ENCODE measurements at places on chromosomes 11 and 22.

DNA sequence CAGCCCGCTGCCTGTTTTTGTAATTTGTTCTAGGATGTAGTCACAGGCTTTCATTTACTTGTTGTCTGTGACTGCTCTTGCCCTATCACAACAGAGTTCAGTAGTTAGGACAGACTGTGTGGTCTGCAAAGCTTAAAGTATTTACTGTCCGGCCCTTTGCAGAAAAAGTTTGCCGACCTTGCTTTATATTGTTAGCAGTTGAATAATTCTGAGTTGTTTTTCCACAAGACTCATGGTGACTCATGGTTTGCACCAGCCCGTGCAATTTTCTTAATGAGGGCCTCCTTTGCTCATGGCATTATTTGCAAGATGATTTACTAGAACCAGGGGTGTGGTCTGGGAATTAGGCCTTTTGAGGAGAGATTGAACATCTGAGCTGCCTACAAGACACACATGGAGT is 110.6 kb downstream of the SCN3B start:
- no peak for DNase-seq

DNA sequence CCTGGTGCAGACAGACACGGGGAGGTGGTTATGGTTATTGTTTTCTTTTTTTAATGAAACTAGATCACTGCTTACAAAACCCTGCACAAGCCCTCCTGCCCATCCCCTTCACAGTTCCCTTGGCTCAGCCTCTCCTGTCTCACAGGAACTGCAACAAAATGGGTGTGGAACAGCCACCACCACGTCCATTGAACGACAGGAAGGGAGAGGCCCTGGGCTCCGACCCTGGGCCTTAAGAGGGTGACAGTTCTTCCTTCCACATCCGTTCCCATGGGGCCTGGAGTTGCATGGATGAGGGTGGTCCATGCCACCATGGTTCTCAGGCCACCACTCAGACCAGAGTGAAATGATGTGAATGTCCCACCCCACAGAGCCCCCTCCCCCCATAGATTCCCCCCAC is 15.7 kb downstream of the PRPF19 start:
- DNase-seq, result no peak

- DNase-seq, result no peak
Measured at GRCh38 chr22:45058622-45058912, 48.8 kb upstream of the PHF21B start.

- DNase-seq, result no peak
Measured at GRCh38 chr11:14254533-14255237, 104.3 kb downstream of the RRAS2 start.

DNA sequence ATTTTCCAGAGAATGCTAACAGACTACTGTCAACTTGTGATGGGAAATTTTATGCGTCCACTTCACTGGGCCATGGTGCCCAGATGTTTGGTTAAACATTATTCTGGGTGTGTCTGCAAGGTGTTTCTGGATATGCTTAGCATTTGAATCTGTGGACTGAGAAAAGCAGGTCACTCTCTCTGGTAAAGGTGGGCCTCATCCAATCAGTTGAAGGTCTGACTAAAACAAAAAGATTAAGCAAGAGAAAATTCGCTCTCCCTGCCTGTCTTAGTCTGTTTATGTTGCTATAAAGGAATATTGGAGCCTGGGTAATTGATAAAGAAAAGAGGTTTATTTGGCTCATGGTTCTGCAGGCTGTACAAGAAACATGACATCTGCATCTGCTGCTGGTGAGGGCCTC is 32.1 kb upstream of the CD81 start:
- no peak for DNase-seq

GRCh38 chr11:104870910-104871309 is 27.4 kb downstream of the CASP12 start:
- no peak for DNase-seq

- no peak for DNase-seq
Measured at GRCh38 chr22:46674906-46675305, 54.7 kb downstream of the GRAMD4 start.

DNA sequence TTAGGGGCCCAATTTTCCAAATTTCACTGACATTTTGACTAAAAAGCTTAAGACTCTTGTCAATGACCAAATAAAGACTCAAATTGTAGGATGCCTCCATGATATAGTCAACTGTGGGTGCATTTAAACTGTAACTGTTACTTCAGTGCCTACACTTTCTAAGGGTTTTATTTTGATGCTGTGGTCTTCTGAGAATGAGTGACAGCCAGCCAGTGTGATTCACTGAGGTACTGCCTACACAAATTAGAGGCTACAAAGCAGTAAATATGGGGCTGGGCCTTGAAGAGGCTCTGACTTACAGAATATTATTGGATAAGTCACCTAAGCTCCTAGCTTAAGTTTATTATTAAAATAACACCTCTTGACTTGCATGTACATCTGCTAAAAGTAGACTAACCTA is 210.6 kb downstream of the SWAP70 start:
- no peak for DNase-seq

- no peak for DNase-seq
Measured at GRCh38 chr11:77450227-77450626, 23.7 kb downstream of the PAK1 start.

DNA sequence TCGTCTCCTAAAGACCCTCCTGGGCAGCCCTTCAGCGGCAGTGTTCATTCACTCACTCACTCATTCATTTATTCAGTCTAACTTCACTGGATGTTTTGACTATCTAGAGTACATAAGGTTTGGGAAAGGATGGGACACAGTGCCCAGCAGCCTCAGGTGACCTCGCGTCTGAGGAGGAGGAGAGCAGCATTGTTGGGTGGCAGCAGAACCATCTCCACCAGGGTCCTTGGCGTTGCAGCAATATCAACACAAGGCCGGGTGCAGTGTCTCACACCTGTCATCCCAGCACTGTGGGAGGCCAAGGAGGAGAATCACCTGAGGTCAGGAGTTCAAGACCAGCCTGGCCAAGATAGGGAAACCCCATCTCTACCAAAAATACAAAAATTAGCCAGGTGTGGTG is 408.0 kb downstream of the BRD1 start:
- no peak for DNase-seq

- DNase-seq, result no peak
Measured at GRCh38 chr11:83816572-83817187, 530.5 kb upstream of the CCDC90B start.

DNA sequence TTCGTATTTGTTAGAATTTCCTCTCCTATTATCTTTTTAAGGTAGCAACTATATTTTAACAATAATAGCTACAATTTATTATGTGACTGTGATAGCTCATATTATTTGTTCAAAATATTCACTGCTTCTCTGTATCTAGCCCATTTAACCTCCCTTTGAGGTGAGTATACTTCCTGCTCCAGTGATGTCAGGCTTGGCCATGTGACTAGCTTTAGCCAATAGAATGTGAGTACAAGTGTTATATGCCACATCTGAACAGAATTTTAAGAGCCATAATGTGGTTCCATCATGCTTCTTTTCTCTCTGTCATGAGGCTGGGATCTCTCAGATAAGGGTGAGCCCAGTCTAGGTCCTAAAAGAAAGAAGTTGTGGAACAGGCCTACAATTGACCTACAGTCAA is 217.6 kb downstream of the TTC28 start:
- DNase-seq, result no peak

- DNase-seq, result no peak
Measured at GRCh38 chr22:20748731-20749428, 25.0 kb upstream of the SERPIND1 start.

DNA sequence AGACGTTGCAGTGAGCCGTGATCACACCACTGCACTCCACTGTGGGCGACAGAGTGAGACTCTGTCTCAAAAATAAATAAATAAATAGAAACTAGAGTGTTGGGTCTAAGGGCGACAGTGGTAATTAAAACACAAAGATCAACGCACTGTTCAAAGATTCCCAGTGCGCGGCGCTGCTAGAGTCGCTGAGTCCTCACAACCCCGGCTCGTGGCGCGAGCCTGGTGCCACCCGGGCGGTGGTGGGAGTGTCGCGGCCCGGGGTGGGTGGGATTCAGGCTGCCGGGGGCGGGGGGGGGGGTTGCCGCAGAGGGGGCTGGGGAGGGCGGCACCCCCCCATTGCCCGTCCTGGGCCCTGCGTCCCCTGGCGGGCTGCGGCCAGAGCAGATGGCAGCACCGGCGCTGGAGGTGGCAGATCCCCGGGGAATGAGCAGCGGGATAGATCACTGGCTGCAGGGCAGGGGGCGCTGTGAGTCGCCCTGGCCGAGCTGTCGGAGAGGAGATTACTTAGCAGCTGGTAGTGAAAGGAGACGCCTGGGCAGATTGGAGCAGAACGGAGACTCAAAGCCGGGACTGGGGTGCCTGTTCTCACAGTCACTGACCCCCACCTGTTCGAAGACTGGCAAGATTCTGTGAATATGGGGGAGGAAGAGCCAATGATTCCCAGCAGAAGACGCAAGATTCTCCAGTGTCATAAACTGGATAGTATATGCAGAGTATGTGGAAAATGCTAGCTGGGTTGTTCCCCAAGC is 30.2 kb upstream of the APOBEC3A start:
- peak; percentile 19 for DNase-seq

GRCh38 chr11:126341760-126342161 is 13.7 kb upstream of the ST3GAL4 start:
- DNase-seq, result no peak

- DNase-seq, result no peak
Measured at GRCh38 chr11:8947230-8947943, 4.6 kb upstream of the ASCL3 start.

DNA sequence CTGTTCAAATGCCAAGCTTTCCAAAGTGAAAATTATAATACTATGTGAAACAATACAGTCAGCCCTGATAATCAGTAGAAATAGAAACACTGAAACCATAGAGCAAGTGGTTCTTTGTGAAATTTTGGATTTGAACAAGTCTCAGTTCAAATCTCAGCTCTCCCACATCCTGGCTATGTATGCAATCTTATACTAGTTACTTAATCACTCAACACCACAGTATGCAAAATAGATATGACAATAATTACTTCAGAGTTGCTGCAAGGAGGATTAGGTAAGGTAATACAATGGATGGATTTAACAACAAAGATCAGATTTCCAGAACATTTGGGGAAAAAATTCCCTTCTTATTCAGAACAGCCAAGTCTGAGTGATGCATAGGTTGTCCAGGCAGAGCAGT is 851.8 kb upstream of the CCDC90B start:
- DNase-seq, result no peak

DNA sequence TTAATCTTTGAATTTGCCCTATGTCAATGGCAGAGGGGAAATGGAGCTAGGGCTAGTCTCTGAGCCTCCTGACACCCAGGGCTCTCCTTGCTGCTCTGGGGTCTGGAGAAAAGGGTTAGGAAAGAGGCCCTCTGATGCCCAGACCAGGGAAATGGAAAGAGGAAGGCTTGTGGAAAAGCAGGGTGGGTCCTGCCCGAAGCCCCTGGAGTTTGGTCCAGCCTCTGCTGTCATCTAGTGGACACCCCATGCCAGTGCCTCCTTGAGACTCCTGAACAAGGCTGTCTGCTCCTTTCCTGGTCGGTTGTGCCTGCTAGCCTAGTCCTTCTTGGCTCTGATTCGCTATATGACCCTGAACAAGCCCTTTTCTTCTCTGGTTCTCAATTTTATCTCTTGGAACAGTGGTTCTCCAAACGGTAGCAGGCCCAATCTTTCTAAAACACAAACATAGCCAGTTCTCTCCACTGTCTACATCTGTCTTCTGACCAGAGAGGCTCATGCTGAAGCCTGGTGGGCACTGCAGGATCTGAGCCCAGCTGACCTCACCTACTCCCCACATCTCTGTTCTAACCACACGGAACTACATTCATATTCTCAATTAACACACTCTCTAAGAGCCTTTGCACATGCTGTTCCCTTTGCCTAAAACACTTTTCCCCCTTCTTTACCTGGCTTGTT is 8.8 kb upstream of the PLA2G3 start:
- no peak for DNase-seq

GRCh38 chr11:59999691-60000090 is 17.3 kb upstream of the OOSP4B start:
- DNase-seq, result no peak

DNA sequence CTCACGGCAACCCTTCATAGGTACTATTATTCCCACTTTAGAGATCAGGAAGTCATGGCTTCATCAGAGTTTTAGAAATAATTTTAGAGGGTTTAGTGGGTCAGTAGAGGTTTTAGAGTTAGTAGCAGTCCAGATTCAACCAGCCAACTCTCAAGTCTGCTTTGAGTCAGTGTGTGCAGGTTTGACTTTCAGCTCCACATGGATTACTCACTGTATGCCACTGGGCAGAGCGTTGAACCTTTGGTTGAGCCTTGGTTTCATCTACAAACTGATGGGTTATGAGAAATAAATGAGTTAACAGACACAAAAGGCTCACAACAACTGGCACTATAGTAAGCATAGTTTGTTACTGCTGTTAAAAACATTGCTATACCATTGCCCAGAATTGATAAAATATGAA is 19.0 kb upstream of the TP53AIP1 start:
- DNase-seq, result no peak

DNA sequence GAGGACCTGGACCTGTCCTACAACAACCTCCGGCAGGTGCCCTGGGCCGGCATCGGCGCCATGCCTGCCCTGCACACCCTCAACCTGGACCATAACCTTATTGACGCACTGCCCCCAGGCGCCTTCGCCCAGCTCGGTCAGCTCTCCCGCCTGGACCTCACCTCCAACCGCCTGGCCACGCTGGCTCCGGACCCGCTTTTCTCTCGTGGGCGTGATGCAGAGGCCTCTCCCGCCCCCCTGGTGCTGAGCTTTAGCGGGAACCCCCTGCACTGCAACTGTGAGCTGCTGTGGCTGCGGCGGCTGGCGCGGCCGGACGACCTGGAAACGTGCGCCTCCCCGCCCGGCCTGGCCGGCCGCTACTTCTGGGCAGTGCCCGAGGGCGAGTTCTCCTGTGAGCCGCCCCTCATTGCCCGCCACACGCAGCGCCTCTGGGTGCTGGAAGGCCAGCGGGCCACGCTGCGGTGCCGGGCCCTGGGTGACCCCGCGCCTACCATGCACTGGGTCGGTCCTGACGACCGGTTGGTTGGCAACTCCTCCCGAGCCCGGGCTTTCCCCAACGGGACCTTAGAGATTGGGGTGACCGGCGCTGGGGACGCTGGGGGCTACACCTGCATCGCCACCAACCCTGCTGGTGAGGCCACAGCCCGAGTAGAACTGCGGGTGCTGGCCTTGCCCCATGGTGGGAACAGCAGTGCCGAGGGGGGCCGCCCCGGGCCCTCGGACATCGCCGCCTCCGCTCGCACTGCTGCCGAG is 1.5 kb downstream of the LRFN4 start:
- no peak for DNase-seq

DNA sequence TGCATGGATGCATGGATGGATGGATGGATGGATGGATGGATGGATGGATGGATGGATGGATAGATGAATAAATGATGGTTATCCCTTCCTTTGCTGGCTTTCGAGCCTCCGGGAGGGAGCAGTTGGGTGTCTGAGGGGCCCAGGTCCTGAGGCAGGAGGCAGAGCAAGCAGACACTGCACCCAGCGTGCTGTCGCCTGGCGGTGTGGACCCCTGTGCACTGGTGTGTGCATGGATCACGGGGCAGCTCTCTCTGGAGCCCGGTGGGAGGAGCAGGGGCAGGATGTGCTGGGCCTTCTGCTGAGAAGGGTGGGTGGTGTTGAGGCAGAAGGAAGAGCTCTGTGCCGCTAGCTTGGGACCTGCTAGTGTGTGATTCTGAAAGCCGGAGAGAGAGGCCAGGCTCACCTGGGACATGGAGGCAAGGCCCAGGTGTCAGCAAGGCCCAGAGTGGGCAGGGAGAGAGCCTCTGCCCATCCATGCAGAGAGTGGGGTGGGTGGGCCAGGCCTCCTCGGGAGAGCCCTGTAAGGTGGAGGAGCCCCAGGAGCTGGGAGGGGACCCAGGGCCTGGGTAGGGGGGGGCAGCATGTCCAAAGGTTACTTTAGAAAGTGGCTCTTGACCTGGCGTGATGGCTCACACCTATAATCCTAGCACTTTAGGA is 254.4 kb downstream of the BRD1 start:
- DNase-seq, result no peak
